ENCODE measurements at places on chromosomes 13 and 19.

GRCh38 chr13:97077341-97077740 is 83.1 kb upstream of the OXGR1 start:
- no peak for DNase-seq

DNA sequence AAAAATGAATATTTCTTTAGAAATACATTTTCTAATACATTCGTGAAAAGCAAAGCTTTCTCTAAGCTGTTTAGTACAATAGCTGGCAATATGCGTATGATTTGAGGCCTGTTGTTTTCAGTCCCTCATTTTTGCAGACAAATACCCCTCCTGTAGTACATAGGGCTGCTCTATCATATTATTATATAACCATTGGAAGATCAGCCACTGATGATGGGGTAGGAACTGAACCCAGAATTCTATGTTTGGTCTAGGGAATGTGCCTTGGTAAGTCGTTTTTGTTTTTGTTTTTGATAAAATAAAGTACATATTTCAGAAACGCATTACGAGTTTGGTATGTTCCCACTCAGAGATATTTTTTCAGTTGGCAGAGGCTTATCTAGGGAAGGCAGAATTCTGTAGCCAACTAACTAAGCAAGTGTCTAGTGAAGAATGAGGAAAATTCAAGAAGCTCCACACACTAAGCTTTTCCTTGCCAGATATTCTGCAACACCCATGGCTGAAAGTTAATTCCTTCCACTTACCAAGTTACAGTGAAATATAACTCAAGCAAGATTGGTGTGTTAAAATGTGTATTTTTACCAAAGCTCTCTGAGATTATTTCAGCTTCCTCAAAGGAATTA is 656.9 kb upstream of the MIR17HG start:
- no peak for DNase-seq

DNA sequence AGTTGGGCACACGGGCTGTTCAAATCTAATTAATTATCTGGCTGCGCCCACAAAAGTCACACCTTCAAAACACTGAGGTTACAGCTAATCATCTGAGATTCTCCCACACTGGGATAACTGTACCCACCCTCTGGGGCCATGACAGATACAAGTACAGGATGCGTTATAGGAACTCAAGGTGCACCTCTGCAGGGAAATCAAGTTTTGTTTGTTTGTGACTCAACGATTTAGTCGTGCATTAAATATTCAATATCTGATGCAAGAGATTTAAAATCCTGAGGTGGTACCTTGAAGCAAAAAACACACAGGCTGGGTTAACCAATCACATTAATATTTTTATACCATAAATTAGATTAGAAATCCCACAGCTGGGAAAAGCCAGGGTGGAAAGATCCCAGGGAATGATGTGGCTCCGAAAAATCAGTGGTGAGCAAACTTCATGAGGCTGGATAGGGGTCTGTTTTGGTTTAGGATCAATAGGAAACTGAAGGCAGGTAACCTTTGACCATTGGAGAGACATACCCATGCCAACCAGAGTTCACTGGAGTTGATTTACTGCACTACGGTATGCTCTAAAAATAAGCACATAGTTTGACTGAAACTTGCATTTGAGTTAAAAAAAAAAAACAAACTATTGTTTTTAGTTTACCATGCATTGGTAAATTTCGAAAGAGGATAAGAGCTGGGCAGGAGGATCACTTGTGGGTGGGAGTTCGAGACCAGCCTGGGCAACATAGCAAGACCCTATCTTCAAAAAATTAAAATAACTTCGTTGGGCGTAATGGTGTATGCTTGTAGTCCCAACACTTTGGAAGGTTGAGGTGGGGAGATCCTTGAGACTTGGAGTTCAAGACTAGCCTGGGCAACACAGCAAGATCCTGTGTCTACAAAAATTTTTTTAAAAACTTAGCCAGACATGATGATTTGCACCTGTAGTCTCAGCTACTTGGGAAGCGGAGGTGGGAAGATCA is 23.9 kb upstream of the CEBPG start:
- no peak for DNase-seq

DNA sequence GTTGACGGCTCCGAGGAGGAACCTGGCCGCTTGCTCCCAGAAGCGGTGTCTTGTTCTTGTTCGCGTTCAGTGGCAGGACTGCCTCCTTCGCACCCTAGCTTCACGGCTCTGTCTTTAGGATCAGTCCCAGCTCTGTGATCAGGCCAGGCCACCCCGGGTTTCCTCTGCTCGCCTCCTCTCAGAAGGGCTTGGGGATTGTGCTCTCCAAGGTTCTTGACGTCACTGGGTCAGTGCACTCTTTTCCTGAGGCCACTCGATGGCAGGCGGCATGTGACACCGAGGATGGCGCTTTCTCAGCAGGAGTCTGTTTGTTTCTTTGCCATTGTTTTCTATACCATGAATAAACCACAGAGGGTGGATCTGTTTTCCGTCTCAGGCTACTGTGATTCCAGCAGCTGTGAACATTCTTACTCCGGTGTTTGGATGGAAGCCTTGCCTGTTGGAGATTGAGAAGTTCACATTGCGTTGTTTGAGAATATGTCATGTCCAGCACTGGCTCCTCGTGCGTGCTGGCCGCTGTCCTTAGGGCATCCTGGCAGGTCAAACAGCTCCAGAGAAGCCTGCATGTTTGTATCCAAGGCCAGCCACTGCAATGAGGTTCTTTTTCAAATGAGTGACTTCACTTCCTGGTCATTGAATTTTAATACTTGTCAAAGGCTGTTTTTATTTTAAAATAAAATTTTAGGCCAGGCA is 44.5 kb downstream of the SLC7A9 start:
- no peak for DNase-seq

GRCh38 chr13:51015973-51016372 is 95.1 kb downstream of the C13orf42 start:
- DNase-seq = no peak

- no peak for DNase-seq
Observed at GRCh38 chr19:28948026-28948425, 264.9 kb downstream of the UQCRFS1 start.

- DNase-seq = no peak
Observed at GRCh38 chr19:38433268-38433733, at the start of gene RYR1. RYR1 (plus strand) TSS chr19:38433691; CDS start chr19:38433830, 139 bp downstream.

- no peak for DNase-seq
Observed at GRCh38 chr19:16896146-16897028, 7.6 kb downstream of the F2RL3 start.

GRCh38 chr19:30830875-30831274 is 458.7 kb downstream of the ZNF536 start:
- DNase-seq = no peak

- peak; percentile 48 for DNase-seq
Observed at GRCh38 chr19:4140237-4140711, 13.2 kb upstream of the CREB3L3 start.

DNA sequence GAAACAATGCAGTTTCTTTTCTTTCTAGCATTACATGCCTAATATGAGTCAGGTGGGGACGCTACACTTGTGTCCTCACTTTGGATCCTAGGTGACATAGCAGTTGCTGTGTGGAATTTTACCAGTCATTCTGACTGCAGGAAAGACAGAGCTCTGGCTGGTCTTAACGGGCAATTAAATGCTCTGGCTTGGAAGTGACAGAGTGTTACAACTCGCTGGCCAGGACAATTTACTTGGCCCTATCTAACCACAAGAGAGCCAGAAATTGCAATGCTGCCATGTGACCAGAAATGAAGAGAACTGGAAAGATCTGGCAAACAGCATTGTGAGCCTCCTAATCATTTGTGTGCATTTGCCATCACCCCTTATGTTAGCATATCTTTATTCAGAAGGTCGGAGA is 351.1 kb downstream of the DCT start:
- no peak for DNase-seq

GRCh38 chr13:110454956-110455355 is 106.6 kb downstream of the RAB20 start:
- no peak for DNase-seq

DNA sequence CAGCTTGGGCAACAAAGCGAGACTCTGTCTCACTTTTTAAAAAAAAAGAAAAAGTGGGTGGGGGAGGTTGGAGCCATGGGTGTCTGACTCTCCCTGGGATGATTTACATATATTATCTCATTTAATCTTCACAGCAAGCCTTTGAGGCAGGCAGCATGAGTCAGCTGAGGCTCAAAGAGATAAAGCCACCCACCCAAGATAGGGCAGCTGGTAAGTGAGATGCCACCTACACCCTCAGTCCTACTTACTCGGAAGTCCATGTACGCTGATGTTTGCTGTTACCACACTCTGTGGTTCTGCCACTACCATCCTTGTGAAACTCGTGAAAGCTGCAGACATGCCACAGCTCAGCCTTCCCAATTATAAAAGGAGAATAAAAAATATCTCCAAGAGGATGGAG is 142.0 kb upstream of the TSHZ3 start:
- DNase-seq = no peak

- DNase-seq = no peak
Observed at GRCh38 chr13:104431895-104432294, 1365.7 kb upstream of the SLC10A2 start.

GRCh38 chr13:103540382-103540765 is 474.2 kb upstream of the SLC10A2 start:
- DNase-seq = no peak
